ENCODE measurements at places on chromosomes 16 and 17.

DNA sequence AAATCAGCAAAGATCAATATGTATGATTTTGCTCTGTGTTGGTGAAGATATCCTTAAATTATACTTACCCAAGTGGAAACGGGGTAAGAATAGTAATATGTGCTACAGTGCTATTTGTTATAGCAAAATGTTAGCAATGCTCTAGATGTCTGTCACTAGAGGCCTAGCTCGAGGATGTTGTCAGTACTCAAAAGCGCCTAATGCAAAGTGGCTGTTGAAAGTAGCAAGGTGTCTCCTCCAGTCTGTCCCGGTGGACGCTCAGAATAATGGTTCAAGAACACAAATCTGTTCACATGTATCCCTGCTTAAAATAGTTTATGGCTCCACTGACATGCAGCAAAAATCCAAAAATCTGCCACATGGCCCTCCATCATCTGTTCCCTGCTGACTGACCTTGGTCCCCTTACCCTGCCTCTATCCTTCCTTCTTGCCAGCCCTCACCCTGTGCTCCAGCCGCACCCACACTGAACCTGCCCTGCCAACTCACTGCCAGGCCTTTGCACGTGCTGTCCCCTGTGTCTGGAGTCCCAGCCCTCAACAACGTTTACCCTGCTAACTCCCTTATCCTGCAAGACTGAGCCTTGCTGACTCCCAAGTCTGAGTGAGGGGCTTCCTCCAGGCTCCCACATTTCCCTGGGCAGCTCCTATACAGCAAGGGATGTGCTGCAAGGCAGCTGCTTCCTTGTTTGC, 9.6 kb upstream of the RNF112 start:
- no peak for DNase-seq

- DNase-seq = no peak
Observed at GRCh38 chr16:22726868-22727267, 87.1 kb upstream of the HS3ST2 start.

DNA sequence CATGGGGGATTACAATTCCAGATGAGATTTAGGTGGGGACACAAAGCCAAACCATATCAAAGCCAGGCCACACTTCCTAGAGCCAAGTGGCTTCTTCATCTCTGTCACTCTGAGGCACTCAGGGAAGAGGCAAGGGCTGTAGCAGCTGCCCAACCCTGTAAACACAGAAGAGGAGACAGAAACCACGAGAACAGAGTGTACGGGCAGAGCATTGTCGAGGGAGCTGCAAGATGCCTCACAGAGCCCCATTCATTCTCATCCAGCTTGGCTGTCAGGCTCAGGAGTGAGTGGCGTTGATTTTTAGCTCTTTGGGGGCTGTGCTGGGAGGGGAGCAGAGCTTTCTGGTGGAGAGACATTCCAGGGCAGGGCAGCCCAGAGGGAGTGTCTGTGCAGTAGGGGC, 117.2 kb upstream of the SALL1 start:
- DNase-seq = no peak

GRCh38 chr16:68893710-68894705, 50.7 kb downstream of the TANGO6 start:
- peak; percentile 34 for DNase-seq

- no peak for DNase-seq
Observed at GRCh38 chr17:73400915-73401545, 89.2 kb upstream of the CDC42EP4 start.

DNA sequence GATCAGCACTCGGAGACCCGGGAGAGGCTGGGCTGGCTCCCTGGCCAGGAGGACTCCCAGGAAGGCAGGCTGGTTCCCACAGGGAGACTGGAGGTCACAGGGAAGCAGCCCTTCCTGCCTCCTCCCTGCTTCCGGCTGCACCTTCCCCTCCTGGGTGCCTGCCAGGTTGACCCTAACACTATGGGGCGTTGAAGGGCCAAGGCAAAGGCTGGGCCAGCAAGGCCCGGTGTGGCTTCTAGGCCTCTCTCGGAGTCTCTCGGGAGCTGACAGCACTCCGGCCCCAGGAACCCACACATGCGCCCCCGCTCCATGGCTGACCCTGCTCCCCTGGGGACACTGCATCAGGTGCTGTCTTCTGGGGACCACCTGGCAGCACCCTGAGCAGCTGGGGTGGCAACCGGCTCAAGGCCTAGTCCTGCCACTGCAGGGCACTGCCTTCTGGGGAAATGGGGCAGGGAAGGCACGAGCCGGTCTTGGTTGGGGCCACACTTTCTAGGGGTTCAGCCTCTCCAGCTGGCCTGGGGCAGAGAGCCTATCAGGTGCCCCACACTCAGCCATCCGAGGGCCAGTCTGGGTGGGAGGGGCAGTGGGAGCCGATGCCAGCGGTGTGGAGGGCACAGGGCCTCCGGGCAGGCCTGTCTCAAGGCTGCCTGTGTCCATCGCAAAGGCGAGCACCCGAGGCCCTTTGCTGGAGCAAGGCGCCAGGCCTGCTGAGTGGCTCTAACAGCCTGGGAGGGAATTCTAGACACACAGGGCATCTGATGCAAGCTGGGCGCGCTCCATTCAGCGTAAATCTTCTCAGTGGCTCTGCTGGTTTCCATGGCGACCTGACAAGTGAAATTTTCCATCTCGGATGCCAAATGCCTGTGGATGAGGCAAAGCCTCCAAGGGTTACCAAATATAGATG, 5.6 kb upstream of the MTSS2 start:
- peak; percentile 85 for DNase-seq

DNA sequence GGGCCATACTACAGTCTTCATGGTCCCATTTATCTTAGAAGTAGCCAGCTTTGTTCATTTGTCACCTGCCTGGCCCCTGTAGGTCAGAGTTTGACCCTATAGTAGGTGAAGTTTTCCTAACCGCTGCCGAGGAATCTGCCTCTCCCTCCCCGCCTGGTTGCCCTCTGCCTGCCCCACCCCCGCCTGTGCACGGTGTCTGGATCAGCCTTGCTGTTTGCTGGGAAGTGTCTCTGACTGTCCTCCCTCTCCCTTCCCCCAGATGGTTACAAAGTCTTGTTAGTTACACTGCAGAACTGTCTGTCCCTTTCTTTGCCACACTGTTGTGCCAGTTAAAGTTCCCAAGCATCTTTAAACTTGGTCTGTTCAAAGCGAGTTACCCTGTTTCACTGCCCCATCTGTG, 5.7 kb downstream of the UBFD1 start:
- no peak for DNase-seq

- no peak for DNase-seq
Observed at GRCh38 chr17:37098910-37099664, 150.3 kb downstream of the AATF start.

- DNase-seq = peak; percentile 32
Observed at GRCh38 chr17:29682054-29682453, 59.3 kb upstream of the CORO6 start.

DNA sequence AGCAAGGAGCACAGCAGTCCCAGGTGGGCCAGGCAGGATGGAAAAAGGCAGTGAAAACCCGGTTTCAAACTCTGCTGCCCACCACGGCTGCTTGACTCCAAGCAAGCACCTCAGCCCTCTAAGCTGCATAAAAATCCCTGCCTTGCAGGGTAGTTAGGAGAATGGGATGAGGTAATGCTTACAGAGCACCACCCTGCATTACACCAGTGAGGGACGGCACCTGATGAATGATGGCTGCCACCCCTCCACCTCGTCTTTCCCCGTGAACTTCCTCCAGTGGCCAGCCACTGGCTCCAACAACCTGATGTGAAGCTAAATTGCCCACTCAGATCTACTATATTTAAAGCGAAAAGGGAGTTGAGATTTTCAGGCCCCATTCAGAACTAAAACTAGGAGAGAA, 21.3 kb downstream of the MIEF2 start:
- no peak for DNase-seq

DNA sequence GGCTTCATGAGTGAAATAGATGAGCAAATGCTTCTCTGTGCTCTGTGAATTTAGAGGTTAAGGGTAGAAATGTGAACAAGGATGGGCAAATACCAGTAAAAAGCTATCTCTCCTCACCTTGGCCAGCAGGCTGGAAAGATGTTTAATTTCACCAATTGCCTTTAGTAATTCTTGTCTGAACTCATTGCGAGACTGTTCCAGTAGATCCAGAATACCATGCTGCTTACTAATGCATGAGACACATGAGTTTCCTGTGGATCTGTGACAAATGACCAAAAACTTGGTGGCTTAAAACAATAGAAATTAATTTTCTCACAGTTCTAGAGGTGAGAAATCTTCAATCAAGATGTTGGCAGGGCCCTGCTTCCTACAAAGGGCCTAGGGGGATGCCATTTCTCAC, 9.3 kb upstream of the ZNF624 start:
- no peak for DNase-seq

DNA sequence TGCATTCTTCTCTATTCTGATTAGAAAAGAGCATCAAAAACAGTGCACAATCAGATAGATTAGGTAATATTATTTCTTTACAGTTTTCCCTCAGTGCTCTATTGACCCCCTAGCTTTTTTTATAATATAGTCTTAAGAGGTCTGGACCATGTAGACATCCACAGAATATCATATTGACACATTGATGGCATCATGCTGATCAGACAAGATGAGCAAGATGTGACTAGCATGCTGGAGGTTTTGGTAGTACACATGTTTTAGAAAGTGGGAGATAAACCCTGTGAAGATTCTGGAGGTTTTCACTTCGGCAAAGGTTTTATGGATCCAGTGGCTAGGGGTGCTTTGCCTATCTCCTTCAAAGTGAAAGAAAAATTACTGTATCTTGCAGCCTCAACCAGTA, 2.8 kb upstream of the ABCA8 start:
- DNase-seq = no peak

GRCh38 chr17:77462553-77463497, 322.1 kb downstream of the SEC14L1 start:
- no peak for DNase-seq
